Left colon (tissue), 2 donors: ENCODE measurements at places on chromosomes 4 and X. TPM values are rescaled to one million over a fixed set of nuclear protein-coding genes. Genes with fewer than 3 reads are reported as not detected.
A peak's percentile ranks its signal among the peaks of the same experiment; 100 is the strongest.

DNA sequence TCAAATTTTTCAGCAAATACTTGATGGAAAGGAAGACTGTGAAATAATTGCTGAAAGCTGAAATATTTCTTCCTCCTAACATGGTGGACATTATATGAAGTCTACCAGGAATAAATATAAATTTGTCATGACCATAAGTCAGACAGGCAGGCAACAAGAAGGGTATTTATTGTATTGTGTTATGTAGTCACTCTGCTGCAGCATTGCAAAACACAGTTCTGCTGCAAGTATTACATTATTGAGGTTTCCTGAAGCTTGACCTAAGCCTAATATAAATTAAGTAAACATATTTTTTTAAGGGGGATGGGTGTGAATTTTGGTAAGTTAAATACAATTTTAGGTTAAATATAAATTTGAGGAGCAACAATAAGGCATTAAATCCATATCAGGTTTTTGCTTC is 60.2 kb upstream of the MAOA start:
- DNase-seq: no peak

DNA sequence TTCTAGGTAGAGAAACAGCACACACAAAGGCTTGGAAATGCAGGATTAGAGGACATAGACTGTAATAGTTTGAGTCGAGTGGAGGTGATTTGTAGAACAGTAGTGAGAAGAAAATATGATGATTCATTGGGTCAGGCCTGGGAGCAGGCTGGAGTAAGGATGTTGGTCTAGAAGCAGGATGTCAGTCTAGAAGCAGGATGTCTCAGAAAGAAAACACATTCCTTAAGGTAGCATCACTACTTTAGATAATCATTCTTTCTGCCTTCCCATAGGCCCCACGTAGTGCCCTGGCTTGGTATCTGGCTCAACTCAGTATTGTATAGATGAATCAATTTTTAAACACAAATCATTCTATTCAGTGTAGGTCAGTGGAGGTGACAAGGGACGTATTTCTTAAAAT is 11.2 kb upstream of the DACH2 start:
- DNase-seq: no peak

The PRR27 gene
- total RNA-seq: not detected

GRCh38 chr4:150237110-150237872 is 159.0 kb downstream of the DCLK2 start:
- no peak for DNase-seq

DNA sequence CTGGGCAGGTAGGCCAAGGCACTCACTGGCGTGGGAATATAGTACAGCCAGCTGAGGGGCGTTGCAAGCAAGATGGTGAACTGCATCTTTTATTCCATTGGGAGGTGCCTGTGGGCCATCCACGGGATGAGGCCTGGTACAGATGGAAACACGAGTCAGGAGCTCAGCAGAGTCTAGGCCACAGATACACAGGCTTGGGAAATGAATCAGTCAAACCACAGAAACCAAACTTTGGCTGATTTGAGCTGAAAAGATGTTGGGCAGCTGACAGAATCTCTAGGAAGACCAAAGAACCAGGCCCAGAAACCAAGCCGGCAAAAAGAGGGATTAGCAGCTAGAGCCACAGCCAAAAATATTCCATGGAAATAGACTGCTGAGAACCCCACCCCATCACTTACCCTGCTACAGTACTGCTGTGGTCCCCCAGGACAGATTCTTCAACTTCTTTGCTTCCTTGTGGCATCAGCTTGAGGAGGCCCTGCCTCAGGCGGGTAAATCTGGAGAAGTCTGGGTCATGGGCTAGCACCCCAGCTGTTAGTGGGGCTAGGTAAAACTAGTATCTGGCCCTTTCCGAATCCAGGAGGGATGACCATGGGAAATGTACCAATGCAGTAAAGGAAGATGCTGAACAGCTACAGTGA is 75.4 kb downstream of the TMEM131L start:
- no peak for DNase-seq

DNA sequence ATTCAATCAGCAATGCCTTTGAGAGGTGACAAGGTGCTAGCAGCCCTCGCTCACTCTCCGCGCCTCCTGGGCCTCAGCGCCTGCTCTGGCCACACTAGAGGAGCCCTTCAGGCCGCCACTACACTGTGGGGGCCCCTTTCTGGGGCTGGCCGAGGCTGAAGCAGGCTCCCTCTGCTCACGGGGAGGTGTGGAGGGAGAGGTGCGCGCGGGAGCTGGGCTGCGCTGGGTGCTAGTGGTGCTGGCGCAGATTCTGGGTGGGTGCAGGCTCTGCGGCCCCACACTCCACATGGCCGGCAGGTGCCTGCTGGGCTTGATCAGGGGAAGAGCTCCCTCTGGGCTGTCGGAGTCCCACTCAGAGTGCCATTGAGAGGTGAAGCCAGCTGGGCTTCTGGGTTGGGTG is 351.0 kb downstream of the GASK1B start:
- no peak for DNase-seq

DNA sequence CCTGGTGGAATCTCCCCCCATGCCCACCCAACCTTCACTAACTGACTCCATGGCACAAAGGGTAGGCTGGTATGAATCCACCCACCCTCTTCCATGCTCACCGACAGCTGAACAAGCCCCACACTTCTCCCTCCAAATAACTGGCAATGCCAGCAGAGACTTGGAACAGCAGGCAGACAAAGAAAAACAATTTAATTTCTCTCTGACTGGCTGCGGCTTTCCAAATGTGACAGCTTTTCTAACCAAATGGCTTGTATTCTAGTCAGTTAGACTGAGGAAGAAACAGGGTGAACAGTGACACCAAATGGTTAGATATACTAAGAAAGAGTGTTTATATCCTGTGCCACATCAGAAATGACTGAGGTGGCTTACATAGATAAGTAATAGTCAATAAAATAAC is 199.3 kb upstream of the ADAMTS3 start:
- no peak for DNase-seq

GRCh38 chr4:78065508-78066192 is 8.5 kb downstream of the FRAS1 start:
- no peak for DNase-seq

DNA sequence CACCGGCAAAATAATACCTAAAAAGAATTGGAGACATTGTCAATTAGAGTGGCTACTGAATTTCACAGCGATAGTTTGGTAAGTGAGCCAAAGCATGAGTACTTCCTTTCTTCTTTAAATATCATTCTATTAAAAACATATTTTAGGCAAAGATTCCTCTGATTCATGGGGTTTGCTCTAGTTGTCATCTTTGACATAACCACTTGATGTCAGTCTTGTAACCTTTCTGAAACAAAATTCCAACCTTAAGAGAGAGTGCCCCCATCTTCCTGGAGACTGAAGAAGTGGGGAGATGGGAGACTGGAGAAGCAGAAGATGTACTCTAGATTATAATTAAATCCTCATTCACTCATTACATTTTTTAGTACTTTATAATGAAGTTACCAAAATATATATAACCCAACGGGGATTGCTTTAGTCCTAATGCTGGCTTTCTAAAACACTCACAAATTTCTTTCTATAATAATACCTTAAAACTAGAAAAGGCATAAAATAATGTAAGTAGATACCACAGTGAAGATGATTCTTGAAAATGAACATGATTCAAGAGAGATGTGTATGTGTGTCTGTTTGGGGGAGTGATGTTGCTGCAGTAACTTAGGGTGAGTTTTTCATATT is 96.4 kb downstream of the EMCN start:
- no peak for DNase-seq

The SPIN4 gene
- total RNA-seq: 4.6 TPM

DNA sequence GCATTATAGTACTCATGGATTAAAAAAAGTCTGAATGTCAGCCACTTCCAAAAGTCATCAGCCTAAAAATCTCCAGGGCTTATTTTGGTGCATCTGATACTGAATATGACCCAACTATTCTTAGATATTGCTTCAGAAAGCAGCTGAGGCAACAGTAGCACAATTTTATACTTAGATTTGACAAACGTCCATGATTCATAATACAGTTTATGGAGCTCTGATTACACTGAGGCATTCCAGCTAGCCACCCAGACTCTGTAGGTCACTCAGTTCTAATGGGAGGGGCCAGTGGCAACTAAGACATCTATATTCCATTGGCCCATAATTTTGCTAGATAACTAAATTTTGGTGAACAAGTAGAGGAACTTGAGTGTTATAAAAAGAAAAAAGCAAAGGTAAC is 10.3 kb downstream of the SPATA4 start:
- no peak for DNase-seq

The KCND1 gene
- 0.61 TPM for total RNA-seq

- no peak for DNase-seq
Observed at GRCh38 chr4:30847958-30848357, 127.8 kb downstream of the PCDH7 start.

GRCh38 chrX:119762718-119763117 is 4.3 kb downstream of the SOWAHD start:
- no peak for DNase-seq

The AREG gene
- total RNA-seq: 42.3 TPM

- no peak for DNase-seq
Observed at GRCh38 chrX:134933248-134933647, 57.5 kb upstream of the SMIM10 start.

DNA sequence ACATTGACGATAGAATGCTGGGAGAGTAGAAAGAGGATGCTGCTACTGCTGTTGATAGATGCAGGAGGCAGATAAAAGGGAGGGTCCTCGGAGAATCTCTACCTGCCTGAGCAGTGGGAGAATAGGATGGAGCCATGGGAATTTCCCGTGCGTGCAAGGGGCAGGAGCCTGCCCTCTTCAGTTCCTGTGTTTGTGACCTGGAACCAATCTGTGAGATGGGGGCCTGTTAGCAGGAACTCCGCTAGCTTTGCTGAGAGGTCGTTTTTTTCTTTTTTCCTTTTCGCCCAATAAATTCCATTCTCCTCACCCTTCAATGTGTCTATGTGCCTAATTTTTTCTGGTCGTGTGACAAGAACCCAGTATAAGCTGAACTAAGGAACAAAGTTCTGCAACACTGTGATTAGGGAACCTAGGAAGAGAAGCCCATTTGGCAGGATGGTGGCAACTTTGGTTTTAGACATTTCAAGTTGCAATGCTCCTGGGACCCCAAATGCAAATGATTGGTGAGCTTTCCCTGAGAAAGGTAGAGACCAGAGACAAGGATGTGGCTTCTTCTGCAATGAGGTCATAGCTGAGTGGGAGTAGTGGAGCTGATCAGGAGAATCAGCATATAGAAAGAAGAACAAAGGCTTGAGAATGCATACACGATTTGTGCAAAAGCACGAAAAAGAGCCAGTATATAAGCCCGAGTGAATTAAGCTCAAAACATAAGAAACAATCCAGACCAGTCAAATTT is 23.9 kb downstream of the SLC39A8 start:
- DNase-seq: no peak

The DCAF4L1 gene
- 0.06 TPM for total RNA-seq

- peak; percentile 94 for DNase-seq
Observed at GRCh38 chr4:6917461-6918271, 8.0 kb downstream of the TBC1D14 start.

The NAP1L2 gene
- 2.8 TPM for total RNA-seq

GRCh38 chr4:10730019-10730418 is 45.5 kb upstream of the CLNK start:
- no peak for DNase-seq

The USP51 gene
- 0.81 TPM for total RNA-seq

DNA sequence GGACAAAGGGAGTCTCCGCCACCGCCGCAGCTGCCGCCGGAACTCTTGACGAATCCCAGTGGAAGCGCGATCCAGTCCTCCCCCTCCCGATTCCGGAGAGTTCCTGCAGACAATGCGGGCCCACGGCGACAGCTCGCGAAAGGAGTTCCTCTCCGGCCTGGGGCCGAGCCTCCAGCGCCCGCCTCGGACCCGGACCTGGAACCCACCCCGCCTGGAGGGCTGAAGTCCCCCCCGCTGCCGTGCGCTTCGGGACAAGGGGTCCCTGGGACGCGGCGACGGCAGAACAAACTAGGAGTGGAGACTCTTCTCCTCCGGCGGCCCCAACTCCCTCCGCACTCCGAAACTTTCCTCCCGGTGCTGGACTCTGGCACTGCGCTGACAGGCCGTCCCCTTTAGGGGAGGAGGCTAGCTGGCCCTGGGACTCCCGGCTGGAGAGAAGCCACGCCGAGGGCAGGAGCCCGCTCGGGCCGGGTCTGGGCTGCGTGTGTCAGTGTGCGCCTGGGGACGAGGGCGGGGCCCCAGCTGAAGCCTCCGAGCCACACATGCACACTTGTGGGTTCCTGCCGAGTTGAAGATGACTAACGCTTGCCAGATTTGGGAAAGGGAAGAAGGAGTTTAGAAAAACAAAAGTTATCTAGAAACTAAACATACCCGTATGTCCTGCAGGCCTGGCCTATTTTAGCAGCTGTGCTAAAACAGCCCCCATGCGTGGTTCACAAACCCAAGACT is at the start of gene ANTXR2:
ANTXR2 (minus strand) TSS at position 486 of the 729 bp plus-strand sequence. CDS start 669 bp downstream, outside the sequence.
- DNase-seq: peak; percentile 91

The LINC00632 gene
- 32.1 TPM for total RNA-seq

GRCh38 chr4:67751260-67751659 is 2.9 kb downstream of the GNRHR start:
- no peak for DNase-seq

The BEX1 gene
- total RNA-seq: 1.2 TPM

- peak; percentile 54 for DNase-seq
Observed at GRCh38 chr4:2482693-2483092, 13.8 kb downstream of the RNF4 start.

The NWD2 gene
- 1.2 TPM for total RNA-seq

DNA sequence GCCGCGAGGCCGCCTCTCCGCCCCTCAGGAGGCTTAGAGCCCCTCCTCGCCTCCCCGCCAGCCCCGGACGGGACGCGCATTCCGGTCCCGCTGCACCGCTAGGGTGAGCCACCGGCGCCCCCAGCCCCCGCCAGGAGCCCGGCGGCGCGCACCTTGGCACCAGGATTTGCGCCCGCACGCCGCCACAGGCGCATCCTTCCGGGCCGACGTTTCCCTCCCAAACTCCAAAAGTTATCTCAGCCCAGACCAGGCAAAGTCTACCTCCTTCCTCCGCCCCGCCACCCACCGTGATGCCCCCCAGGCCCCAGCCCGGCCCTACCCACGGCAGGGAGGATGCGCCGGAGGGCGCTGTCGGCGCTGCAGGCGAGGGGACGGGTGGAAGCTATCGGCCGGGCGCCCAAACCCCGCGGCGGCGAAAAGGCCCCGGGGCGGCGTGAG is 538 bp downstream of the SCML2 start:
- peak; percentile 13 for DNase-seq

- no peak for DNase-seq
Observed at GRCh38 chr4:73744203-73744602, 3.8 kb downstream of the CXCL8 start.

The SPANXA2 gene
- total RNA-seq: not detected

The PCGF3 gene
- total RNA-seq: 46.9 TPM

GRCh38 chr4:4501679-4502078 is 40.2 kb downstream of the STX18 start:
- no peak for DNase-seq

DNA sequence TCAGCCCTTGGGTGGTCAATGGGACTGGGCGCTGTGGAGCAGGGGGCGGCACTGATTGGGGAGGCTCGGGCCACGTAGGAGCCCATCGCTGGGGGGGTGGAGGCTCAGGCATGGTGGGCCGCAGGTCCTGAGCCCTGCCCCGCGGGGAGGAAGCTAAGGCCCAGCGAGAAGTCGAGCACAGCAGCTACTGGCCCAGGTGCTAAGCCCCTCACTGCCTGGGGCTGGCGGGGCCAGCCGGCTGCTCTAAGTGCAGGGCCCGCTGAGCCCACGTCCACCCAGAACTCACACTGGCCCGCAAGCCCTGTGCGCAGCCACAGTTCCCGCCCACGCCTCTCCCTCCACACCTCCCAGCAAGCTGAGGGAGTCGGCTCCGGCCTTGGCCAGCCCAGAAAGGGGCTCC is 66.4 kb downstream of the ZNF141 start:
- DNase-seq: no peak
